ENCODE measurements at places on chromosomes 5 and 9.

GRCh38 chr5:122371511-122372151 is 59.6 kb downstream of the SNCAIP start:
- no peak for DNase-seq

DNA sequence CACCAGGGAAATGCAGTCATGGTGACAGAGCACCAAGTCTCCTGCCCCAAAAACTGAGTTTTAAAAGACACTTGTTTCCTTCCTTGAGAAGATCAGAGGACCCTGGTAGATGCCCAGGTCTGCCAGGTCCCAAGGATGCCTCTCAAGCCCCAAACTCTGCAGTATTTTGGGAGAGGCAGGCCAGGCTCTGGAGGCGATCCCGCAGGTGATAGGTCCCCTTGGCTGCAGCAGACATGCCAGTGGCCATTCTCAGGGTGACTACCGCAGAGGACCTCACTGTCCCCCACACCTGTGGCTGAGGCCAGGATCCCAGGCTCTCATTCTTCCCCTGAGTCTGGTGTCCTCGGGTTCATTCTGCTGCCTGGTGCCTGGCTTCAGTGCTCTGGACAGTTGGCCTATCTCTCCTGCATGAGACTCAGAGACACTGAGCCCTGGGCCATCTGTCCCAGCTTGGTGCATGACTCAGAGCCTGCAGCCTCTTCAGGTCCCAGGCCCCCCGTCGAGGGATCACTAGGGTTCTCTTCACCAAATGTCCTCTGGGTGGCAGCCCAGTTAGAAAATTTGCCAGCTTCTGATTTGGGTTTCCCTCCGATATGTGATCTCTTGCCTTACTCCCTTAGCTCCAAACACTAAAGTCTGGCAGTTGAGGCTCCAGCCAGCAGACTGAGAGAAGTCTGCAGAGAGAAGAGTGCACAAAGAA is 59.7 kb upstream of the GARNL3 start:
- peak; percentile 38 for DNase-seq

GRCh38 chr5:41748631-41749030 is 121.6 kb downstream of the OXCT1 start:
- peak; percentile 81 for DNase-seq

- DNase-seq = no peak
Measured at GRCh38 chr5:131067636-131068035, 97.4 kb downstream of the HINT1 start.

GRCh38 chr5:127153521-127153920 is 80.2 kb upstream of the C5orf63 start:
- no peak for DNase-seq
